ENCODE measurements at places on chromosomes 16 and 17.

GRCh38 chr17:57455063-57455914 is 199.0 kb downstream of the MSI2 start:
- no peak overlapping the region for H3K4me3 ChIP-seq
- H3K27me3 ChIP-seq, result no peaks in the 10 kb centered on the region
- peak; percentile 53 for DNase-seq
- H3K27ac ChIP-seq, result peak overlapping the region; percentile 82
- peaks cover 8% of the 10 kb centered on the region for H3K36me3 ChIP-seq
- peaks cover 78% of the 10 kb centered on the region for H3K4me1 ChIP-seq

DNA sequence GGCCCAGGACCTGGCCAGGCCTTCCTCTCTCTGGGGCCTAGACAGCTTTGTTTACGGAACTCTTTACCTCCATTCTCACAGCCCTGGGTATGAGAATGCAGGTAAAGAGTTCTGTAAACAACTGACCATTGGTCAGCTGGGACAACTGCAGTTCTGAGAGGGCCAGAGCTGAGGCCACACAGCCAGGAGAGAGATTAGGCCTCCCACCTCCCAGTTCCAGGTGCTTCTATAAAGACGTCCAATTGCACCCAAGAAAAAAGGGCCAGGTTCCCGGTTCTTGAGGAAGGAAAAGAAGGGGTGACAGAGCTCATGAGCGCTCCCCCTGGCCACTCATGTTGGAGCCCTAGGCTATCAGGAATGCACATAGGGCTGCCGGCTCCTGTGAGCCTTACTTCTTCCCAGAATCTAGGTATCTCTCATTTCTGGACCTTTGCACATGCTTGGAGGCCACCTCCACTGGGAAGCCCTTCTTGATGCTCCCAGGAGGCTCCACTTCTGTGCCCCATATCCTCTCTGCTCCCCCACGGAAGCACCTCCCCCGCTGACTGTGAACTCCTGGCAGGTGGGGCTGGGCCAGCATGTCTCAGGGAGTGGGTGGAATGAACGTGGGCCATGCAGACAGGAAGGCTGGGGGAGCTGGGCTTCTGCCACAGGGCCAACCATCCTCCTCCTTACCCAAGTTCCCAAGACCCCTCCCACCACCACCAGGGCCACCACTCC is 13.1 kb downstream of the CNGB1 start:
- H3K4me1 ChIP-seq, result no peaks in the 10 kb centered on the region
- no peak for DNase-seq
- no peaks in the 10 kb centered on the region for H3K27me3 ChIP-seq
- H3K36me3 ChIP-seq, result no peaks in the 10 kb centered on the region

- H3K36me3 ChIP-seq, result no peaks in the 10 kb centered on the region
- H3K27me3 ChIP-seq, result peaks cover 31% of the 10 kb centered on the region
- H3K4me1 ChIP-seq, result no peaks in the 10 kb centered on the region
- no peak overlapping the region for H3K4me3 ChIP-seq
Observed at GRCh38 chr17:34485999-34486398, 93.4 kb upstream of the TMEM132E start.

DNA sequence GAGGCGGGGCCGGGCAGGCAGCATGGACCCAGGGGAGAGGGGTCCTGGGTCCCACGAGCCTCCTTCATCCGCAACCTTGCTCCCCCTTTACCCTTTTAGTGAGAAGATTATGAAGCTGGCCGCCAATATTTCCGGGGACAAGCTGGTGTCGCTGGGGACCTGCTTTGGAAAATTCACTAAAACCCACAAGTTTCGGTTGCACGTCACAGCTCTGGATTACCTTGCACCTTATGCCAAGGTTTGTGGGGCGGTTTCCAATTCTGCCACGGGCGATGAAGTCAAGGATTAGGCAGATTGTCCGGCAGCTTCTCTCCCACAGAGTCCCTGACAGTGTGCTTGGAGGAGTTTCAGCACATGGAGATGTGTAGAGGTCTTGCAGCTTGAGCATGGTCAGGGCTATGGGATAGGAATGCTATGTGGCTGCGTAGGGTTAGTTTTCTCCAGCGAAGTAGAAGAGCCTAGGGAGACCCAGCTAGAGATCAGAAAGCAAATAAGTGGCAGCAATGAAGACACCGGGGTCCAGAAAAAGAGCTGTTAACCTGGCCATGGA is 598 bp downstream of the NIP7 start:
- H3K4me1 ChIP-seq, result peaks cover 38% of the 10 kb centered on the region
- no peaks in the 10 kb centered on the region for H3K27me3 ChIP-seq
- peak overlapping the region; percentile 96 for H3K4me3 ChIP-seq

DNA sequence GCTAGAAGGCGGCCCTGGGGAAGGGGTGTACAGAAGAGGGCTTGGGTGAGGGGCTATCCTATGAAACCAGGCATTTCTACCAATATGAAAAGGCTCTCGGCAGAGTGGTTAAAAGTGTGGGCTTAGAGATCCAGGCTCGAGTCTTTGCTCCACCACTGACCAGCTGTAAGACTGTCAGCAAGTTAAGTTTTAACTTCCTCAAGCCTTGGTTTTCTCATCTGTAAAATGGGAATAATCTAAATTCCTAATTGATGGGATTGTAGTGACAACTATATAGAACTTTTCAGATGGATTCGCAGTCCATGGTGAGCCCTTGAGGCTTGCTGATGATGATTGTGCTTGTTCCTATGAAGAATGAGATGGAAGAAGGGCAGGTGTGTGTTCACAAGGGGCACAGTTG is 50.6 kb upstream of the NDRG4 start:
- no peaks in the 10 kb centered on the region for H3K4me1 ChIP-seq
- no peak overlapping the region for H3K27ac ChIP-seq
- no peaks in the 10 kb centered on the region for H3K36me3 ChIP-seq
- H3K4me3 ChIP-seq, result no peak overlapping the region
- no peak for DNase-seq

- H3K4me3 ChIP-seq, result peak overlapping the region; percentile 97
- H3K27ac ChIP-seq, result peak overlapping the region; percentile 75
- no peaks in the 10 kb centered on the region for H3K27me3 ChIP-seq
- peaks cover 12% of the 10 kb centered on the region for H3K4me1 ChIP-seq
- peaks cover 2% of the 10 kb centered on the region for H3K36me3 ChIP-seq
Observed at GRCh38 chr17:30600830-30601494, 123.8 kb downstream of the GOSR1 start.

DNA sequence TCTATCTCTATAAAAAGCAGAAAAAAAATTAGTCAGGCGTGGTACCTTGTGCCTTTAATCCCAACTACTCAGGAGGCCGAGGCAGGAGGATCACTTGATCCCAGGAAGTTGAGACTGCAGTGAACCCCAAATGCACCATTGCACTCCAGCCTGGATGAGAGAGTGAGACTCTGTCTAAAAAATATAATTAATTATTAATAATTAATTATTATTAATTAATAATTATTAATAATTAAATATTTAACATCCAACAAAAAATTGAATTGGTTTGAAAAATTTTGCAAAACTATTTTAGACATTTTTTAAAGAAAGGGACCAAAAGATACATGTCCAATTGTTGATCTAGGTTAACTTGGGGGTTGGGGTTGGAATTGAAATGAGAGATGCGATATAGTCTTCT is 51.0 kb downstream of the MYH3 start:
- H3K4me3 ChIP-seq, result no peak overlapping the region
- DNase-seq, result no peak
- no peaks in the 10 kb centered on the region for H3K4me1 ChIP-seq
- peaks cover 7% of the 10 kb centered on the region for H3K27me3 ChIP-seq

GRCh38 chr17:47702391-47702995 is 8.5 kb downstream of the TBKBP1 start:
- peak overlapping the region; percentile 59 for H3K4me3 ChIP-seq
- H3K36me3 ChIP-seq, result peaks cover 22% of the 10 kb centered on the region
- no peaks in the 10 kb centered on the region for H3K27me3 ChIP-seq
- H3K4me1 ChIP-seq, result peaks cover 81% of the 10 kb centered on the region

DNA sequence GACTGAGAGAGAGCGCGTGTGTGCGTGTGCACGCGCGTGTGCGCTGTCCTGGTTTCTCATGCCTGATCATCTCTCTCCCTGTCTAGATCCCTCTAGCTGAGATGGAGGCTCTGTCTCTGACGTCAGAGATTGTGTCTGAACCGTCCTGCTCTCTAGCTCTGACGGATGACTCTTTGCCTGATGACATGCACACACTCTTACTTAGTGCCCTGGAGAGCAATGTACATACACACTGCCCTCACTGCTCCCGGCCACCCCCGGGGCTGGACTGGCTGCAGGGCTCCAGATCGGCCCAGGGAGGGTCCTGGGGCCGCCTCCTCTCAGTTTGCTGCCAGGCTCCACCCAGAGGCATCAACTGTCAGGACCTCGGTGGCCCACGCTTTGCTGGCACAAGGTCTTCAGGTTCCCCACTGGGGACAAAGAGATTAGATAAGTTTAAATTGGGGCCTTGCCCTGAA is 13.1 kb upstream of the ABCC3 start:
- no peak overlapping the region for H3K27ac ChIP-seq
- H3K4me3 ChIP-seq, result no peak overlapping the region
- H3K4me1 ChIP-seq, result no peaks in the 10 kb centered on the region
- H3K27me3 ChIP-seq, result peaks cover 8% of the 10 kb centered on the region
- no peaks in the 10 kb centered on the region for H3K36me3 ChIP-seq
